Activated T-helper 17 cell treated with anti-CD3 and anti-CD28 coated beads, Interleukin-2, amount 50 U/mL, for 72 hours (primary cell): ENCODE measurements at places on chromosomes 11 and 22. TPM values are rescaled to one million over a fixed set of nuclear protein-coding genes. Genes with fewer than 3 reads are reported as not detected.

Gene C22orf42
- not detected for total RNA-seq

Gene MARK2
- total RNA-seq = 35.8 TPM

Gene CCDC179
- total RNA-seq = not detected

Gene APOL1
- 89.4 TPM for total RNA-seq

Gene DBX1
- total RNA-seq = not detected

Gene PIK3IP1
- total RNA-seq = 24.1 TPM

Gene DENND6B
- total RNA-seq = 3.2 TPM

Gene TRIM6
- 0.19 TPM for total RNA-seq

DNA sequence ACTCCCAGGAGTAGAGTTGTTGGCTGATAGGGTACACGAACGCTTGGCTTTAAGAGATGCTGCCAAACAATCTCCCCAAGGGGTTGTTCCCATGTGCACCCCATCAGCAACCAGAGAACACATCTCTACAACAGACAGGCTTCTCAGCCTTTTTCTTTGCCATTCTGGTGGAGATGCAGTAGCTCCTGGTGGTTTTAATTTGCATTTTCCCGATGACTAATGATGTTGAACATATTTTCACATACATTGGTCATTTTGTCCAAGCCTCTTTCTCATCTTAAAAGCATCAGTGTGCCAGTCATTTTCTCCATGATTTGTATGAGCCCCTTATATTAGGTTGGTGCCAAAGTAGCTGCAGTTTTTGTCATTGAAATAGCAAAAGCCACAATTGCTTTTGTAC is 21.8 kb downstream of the DHCR7 start:
- peak; percentile 24 for ATAC-seq

- no peak for ATAC-seq
These were observed 629 bp downstream of the CCKBR start for GRCh38 chr11:6260207-6260726.

- ATAC-seq = no peak
These were observed 741.0 kb downstream of the BRD1 start for GRCh38 chr22:49086606-49087157.

DNA sequence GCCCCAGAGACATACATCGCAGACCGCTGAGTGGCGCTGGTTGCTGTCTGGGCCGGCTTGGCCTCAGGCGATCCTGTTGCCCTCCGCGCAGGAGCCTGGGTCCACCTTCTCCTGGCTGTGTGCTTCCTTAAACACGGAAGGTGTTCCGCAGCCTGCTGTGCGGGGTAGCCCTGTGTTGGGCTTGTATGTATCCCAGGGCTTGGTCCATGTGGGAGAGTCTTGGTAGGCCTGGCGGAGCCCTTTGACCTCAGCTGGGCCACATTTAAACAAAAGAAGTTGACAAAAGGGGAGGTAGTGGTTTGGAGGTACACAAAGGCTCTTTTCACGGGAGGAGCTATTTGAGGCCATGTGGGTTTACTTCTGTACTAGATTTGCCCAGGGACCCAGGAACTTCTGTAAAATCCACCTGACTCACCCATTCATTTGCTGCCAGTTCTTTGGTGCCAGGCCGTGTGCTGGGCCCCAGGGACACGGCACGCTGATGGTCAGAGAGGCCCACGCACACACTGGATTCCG is 11.0 kb upstream of the GRAMD4 start:
- no peak for ATAC-seq

DNA sequence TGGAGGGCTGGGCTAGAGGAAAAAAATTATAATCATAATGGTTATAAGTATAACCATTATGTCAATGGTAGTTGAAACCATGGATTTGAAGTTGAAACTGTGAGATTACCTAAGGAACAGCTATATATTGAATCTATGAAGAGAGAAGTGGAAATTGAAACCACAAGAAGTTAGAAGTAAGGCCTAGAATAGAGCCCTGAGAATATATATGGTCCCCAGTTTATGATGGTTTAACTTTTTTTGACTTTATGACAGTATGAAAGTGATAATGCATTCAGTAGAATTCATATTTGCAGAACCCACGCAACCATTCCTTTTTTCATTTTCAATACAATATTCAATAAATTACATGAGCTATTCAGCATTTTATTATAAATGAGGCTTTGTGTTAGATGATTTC is 15.0 kb downstream of the AASDHPPT start:
- ATAC-seq = peak; percentile 27

DNA sequence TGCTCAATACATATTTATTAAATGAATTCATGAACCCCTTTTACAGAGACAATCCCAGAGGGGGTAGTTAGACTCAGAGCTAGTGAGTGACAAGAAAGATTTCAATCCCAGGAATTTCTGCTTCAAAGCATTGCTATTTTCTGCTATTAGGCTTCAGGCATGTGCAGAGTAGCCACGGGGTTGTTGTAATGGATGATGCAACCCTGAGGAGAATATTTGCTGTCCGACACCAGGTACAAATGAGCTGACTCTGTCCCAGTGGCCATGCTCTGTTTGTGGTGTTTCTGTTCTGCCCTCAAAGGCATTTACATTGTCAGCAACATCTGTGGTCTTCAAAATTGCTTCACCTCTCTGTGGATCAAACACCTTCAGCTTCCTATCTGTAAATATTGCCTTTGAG is 102.6 kb downstream of the CSNK2A3 start:
- ATAC-seq = no peak

- no peak for ATAC-seq
These were observed 1.9 kb downstream of the LGALS2 start for GRCh38 chr22:37578002-37578401.
